NCI-H1105 (cell line): ENCODE measurements at places on chromosomes 5 and 9.

DNA sequence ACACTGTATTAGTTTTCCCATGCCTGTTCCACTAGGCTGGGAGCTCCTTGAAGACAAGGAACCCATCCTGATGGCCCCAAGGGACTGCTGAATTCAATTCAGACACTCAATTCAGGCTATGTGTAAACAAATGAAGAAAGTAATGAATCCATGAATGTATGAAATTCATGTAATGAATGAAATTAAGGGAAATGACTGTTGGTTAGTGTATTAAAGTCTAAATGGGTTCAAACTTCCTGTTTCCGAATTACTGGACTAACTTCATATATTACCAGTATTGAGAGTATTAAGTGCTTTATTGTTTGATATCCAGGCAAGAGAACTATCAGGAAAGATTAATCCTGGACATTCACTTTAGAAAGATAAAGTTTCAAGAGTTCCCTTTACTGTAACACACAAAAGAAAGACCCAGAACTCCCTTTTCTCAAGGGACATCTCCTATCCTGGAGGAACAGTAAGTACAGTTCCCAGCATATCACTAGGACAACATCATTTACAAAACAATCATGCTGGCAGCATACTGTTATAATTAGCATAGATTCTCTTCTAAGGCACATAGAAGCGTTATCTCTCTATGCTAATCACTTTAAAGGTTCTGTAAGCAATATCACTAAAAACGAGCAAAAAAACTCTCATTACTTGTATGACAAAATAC lies 28.5 kb upstream of the IFNK start:
- DNase-seq: no peak

DNA sequence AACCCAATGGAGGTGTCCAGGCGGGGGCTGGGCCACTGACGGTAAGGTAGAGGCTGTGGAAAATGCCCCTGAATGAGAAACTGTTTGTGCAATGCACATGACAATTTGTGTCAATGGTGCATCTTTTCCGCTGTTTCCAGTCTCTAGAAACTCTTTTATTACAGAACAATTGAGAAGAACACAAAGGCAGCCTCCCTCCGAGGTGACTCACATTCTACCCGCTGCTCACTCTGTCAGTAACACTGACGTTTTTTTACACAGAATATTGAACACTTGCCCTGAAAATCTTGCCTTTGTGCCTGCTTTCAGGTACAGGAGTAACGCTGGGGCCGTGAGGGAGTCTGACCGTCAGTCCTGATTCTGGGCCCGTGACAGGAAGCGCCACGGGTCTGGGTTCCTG lies 11.7 kb upstream of the TENT4A start:
- DNase-seq: no peak

DNA sequence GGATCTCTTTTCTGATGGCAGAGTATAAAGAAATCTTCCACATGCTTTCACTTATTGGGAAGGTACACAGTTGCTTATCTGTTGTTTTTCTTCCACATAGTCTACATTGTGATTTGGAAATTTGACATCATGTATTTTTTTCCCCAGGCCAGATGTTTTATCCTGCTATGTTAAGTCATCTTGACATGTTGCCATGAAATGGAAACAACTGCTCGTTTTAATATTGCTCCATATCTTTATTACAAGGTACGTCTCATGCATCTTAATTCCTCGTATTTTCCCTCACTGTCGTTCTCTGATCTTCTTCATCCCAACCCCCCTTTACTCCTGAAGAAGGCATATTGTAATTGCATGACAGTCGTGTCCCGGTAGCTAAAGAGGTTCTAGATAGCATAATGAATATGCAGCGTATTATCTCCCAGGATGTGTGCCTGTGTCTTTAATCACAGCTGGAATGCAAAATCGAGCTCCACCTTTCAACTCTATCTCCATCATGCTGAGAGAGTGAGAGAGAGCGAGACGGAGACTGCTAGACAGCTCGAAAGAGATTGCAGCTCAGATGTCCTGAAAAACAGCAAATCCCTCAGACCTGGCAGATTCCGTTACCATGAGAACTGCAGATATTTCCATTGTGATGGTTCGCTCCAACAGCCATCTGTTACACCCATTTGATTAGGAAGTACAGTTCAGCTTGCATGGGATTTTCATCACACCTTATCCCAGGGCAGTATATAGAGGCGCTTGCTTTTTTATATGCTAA lies 281.7 kb downstream of the TMEM38B start:
- DNase-seq: no peak

DNA sequence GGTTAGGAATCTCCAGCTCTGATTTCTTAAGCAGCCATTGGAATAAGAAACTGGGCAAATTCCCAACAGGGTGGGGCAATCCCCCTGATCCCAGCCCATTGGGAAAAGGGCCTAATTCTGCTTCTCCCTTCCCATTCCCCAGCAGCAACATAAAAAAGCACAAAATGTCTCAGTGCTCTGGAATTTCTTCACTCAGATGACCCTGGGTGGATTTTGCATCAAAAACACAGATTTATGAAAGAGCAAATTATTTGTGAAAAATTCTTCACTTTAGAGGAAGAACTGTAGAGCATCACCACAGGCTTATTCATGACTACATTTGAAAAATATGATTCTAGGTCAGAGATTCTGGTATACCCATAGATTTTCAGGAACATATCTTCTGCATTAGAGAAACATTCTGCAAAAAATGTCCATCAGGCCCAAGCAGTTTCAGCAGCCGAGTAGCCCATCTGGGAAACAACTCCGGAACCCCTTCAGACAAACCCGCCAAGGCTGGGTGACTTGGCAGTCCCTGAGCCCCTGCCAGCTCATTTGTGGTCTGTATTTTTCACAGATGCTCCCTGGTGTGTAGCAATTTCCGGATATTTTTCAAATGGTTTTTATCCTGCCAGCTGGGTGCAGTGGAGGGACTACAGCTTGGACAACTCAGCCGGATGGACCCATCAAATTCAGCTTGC lies 102.1 kb upstream of the RANBP3L start:
- no peak for DNase-seq

DNA sequence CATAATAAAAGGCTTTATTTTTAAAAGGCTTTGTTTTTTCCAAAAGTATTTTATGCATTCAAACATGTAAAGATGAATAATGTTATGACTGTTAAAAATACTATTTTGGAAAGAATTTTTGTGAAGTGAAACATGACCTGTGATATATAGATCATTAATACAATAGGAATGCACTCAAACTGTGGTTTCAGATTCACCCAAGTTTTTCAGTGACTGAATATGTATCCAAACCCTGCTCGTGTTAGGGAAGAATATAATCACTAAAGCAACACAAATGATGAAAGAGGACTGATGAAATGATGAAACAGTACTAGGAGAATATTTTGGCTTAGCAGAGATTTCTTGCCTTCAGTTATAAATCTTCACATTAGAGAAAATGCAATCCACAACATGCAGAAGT lies 278.0 kb downstream of the ADAMTS6 start:
- no peak for DNase-seq

DNA sequence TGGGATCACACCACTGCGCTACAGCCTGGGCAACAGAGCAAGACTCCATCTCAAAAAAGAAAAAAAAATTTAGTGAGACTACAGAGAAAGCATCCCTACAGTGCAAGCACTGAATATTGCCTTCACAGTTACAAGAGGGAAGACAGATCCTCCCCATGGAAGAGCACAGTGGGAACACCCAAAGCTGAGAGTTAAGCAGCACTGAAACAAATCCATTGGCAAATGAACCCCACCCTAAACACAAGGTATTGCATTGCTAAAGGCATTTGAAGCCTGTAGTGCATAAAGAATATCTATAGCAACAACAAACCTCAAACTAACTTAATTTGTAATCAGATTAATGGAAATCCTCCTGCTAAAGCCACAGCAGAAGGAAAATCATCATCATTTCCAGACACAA lies 27.1 kb downstream of the HTR1A start:
- no peak for DNase-seq

DNA sequence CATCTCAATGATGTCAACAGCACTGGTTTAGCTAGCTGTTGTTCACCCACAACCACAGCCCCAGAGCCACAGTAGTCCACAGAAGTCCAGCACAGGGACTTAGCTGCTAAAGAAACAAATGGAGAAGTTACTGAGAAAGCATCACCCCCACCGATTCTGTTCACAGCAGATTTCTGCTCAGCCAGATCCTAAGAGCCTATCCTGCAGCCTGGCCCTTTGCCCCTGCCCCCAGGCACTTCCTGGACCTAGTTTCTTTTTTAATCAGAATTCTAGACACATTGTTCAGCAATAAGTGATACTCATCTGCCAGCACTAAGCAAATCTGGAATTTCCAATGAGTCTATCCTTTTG lies 7.4 kb downstream of the B4GALT1 start:
- no peak for DNase-seq

DNA sequence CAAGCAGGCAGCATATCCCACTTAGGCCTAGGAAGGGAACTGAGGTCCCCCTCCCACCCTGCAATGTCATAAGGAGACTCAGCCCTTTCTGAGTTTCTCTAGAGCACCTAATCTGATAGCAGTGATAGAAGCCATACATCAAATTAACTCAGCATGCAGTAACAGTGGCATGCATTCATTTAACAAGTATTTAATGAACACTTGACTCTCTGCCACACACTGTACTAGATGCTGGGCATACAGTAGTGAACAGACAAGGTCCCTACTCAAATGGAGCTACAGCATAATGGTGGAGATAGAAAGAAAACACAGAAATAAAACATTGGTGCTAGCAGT lies 58.6 kb downstream of the SLC22A5 start:
- DNase-seq: no peak

- no peak for DNase-seq
Measured at GRCh38 chr9:134545215-134545542, 96.4 kb upstream of the COL5A1 start.

DNA sequence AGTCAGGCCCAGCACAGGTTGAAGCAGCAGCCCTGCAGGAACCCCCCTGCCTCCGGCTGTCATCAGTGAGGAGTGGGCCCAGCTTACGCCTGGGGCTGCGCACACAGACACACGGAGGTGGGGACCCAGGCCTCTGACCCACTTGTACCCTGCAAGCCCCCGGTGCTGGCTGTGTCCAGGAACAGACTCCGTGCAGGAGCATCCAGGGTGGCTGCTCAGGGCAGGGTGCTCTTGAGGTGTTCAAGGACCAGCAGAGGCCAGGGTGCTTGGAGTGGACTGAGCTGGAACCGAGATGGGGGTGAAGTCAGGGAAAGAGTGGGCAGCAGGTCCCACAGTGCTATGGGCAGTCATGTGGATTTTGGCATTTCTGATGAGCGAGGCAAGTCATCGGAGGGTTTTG lies 199.5 kb downstream of the CACNA1B start:
- no peak for DNase-seq

DNA sequence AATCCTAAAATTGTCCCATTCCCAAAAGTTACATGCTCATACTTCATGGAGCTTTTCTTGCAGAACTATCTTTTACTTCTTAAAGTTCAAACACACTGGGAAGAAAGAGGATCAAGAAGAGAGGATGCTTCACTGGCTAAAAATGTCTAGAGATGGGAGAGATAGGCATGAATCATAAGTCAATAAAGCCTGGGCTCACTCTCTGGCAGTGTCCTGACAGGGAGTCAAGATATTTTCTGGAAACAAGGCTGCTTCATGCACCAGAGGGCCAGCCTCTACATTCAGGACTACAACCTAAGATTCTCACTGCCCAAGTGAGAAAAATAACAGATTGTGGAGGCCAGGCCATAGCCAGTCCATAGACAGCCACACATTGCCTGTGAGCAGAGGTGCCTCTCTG lies 1358.4 kb downstream of the EFNA5 start:
- DNase-seq: no peak
